ENCODE measurements at places on chromosomes 12 and 14.

DNA sequence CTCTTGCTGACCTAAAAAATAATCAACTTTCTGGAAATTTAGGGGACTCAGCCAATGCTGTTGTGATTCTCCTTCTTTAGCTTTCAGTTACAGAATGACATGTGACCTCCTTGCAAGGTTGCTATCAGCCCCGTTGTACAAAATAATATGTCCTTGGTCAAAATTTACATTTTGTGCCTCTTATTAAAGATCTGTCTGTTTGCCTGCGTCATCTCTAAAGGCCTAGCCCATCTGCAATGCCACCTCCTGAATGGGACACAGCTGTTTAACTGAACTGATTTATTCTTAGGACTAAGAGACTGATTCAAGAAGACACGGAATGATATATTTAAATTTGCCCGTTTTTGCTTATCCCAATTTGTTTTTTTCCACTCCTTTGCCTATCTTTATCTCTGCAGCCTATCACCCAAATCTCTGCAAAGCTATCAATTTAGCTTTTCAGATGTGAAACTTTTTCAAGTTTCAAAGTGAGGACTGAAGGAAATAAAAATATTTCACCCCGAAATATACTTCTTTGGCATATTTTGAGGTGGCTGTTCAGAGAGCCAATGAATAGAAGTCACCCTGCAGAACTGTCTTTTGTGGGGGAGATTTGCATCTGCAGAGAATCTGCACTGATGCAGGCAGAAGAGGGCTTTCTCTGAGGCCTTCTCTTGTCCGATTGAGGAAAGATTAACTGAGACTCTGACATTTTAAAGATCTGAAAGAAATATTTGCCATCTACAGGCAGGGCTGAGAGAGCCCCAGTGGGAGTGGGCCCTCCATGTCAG is 126.0 kb downstream of the VEZT start:
- DNase-seq = no peak

DNA sequence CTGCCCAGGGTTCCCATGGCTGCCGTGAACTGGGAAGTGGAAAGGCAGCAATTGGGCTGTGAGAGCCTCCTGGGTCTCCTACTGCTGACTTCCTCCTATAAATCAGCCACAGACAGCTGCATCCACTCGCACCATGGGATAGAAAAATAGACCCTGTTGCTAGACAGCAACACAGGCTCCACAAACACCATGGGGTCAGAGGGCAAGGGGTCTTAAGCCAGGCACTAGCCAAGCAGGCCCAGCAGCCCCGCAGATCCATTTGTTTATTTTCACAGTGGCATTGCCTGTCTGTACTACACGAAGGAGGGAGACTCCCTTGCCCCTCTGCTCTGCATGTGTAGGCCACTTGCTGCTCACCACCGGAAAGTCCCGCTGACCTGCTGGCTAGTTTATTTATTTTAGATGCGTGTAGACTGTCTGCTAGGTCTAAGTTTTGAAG is 139.8 kb downstream of the DACT1 start:
- DNase-seq = no peak

- DNase-seq = no peak
Measured at GRCh38 chr14:79502751-79503148, 708.6 kb downstream of the DIO2 start.

DNA sequence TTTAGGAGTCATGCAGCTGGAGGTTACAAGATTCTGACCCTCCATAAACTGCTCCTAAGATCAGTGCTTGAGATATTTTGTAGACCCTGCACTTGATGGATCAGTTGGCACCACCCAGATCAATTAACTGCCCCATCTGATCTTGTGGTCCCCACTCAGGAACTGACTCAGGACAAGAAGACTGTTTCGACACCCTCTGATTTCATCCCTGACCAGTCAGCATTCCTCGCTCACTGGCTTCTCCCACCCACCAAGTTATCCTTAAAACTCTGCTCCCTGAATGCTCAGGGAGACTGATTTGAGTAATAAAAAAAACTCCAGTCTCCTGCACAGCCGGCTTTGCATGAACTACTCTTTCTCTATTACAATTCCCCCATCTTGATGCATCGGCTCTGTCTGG is 360.2 kb downstream of the GALC start:
- no peak for DNase-seq

DNA sequence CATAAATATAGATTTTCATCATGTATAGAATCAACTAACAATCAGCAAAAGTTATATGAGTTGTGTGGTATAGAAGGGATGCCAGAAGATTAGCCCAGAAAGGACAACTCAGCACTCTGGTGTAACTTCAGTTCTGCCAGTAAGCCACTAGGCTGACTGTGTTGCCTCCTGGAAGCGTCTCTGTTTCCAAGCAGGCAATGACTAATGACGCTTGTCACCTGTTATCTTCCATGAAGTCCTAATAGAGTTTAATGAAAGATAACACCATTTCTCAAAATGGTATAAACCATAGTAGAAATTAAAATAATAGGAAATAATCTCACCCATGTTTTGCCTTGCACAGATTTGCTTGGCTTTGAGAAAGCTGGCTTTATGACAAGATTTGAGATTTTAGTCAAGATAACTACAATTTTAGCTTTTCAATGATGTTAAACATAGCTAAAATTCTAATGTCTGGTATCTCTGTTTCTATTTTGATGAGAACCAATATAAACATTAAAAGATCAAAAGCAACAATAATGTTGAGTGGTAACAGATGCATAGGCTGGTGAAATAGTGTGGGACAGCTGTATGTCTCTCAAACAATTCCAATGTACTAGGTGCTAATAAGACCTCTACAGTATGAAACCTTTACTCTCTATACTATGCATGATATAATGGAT is 9.0 kb upstream of the RNU6-7 start:
- DNase-seq = no peak

DNA sequence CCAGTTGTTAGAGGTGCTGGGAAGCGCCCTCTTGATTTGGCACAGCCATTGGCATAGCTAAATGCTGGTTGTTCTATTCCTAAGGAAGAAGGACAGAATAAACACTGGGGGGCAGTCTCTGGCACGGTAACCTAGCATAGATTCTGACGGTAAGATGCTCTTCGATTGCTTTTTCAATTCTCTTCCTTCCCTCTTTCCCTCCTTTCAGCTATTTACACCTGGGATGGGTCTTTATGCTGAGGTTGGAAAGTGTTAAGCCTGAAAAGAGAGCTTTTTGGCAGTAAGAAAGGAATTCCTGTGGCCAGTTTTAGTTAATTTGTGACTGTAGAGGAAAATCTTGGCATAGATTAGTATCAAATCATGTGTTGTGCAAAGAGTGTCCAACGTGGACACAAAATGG is 162.8 kb downstream of the SNAPC1 start:
- DNase-seq = no peak

GRCh38 chr12:70033310-70033709 is 208.3 kb downstream of the MYRFL start:
- no peak for DNase-seq

- DNase-seq = no peak
Measured at GRCh38 chr12:89126712-89127111, 225.6 kb downstream of the DUSP6 start.

DNA sequence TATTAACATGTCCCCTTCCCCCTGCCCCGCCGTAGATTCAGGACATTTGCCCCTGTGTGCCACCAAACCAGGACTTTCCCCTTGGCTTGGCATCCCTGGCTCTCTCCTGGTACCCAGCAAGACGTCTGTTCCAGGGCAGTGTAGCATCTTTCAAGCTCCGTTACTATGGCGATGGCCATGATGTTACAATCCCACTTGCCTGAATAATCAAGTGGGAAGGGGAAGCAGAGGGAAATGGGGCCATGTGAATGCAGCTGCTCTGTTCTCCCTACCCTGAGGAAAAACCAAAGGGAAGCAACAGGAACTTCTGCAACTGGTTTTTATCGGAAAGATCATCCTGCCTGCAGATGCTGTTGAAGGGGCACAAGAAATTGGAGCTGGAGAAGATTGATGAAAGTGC is 28.9 kb downstream of the HRK start:
- no peak for DNase-seq

Measured in esophagus squamous epithelium (tissue), 5 donors.